Mesenteric fat pad (tissue), 1 donor: ENCODE measurements at places on chromosomes 6 and 20. TPM values are rescaled to one million over a fixed set of nuclear protein-coding genes. Genes with fewer than 3 reads are reported as not detected.

Gene GRM1
- total RNA-seq = not detected

Gene KHDC1L
- not detected for total RNA-seq

Gene WFDC12
- not detected for total RNA-seq

Gene MLN
- total RNA-seq = not detected

Gene CUTA
- 103 TPM for total RNA-seq
